ENCODE measurements at places on chromosomes 6 and 20.
A peak's percentile ranks its signal among the peaks of the same experiment; 100 is the strongest.

- DNase-seq: no peak
Measured at GRCh38 chr6:45377043-45377553, 636 bp downstream of the SUPT3H start.

DNA sequence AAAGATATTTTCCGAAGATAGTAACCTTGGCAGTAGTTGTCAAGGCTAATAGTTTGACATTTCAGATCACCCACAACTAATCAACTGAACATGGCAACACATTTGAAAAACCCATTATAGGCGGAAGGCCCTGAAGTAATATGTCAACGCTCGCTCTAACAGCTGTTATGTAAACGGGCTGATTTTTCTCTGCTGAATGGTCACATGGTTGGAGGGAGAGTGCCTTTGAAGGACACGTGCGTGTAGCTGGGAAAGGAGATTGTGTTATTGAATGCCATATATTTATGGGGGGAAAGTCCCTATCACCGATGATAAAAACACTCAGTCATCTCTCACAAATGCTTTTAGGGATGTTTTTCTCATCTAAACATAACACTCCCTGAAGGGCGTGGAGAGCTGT, 160.0 kb upstream of the RALGAPA2 start:
- no peak for DNase-seq

DNA sequence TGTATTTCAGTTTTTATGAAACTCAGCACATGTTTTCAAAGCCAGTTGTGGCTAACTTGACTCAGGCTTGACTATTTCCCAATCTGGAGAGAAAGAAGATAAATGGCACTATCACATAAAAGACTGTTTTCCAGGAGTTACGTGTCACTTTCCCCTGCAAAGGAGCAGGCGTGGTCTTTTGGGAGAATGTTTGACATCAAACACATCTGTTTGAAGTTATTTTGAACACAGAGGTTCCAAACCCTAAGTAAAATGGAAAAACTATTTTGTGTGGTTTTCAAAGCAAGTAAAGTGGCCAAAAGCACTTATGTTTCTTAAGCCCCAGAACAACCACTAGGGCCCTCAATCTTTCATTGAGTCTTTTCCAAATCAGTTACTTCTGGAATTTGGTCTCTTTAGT, 89.7 kb downstream of the FOXF2 start:
- peak; percentile 94 for DNase-seq

GRCh38 chr6:157460182-157460999, 79.4 kb downstream of the ZDHHC14 start:
- DNase-seq: no peak

DNA sequence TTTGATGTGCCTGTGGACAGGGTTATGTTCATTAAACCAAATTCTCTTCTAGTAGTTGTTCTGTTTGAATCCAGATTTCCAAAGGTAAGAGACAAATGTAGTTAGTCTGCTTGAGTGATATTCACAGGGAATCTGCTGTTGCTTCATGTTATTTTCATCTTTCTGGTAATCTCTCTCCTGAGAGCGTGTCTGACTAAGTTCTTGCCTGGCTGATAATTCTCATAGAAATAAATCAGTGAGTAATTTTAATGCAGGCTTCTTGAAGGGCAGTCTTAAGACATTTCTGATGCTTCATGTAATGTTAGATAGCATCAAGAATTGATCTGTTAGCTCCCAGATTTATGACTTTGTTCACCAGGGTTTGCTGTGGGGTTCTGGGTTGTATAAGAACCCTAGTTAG, 54.2 kb downstream of the CTNNBL1 start:
- no peak for DNase-seq

DNA sequence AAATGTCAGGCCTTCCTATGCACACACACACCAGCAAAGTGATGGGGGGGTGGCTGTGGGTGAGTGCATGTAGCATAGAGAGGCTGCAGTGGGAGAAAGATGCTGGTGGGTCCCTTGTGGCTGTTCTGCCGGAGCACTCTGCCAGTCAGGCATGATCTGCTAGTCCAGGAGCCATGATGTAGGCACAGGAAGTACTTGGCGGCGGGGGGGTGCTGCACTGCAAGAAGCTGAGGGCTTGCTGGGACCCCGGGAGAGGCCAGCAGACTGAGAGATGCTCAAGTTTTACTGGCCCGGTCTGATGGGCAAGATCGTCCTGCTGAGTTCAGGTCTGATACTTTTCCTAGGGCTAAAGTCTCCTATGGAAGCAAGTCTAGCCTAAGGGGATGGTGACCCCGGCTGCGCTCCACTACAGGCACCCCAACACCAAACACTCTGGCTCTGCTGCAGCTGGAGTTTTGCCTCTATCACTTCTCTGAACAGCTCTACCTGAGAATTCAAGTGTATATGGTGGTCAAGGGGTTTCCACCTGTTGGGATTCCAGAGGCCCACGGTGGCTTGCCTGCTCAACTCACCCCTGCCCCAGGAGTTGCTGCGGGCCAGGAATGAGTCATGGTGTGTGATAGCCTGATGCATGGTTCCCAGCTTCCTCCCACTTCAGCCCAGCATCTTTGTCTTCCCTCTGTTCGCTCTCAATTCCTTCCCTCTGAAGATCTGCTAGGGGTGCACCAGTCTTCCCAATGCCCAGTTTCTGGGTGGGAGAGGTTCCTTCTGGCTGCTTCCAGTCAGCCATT, 971.8 kb upstream of the ADGRB3 start:
- no peak for DNase-seq

DNA sequence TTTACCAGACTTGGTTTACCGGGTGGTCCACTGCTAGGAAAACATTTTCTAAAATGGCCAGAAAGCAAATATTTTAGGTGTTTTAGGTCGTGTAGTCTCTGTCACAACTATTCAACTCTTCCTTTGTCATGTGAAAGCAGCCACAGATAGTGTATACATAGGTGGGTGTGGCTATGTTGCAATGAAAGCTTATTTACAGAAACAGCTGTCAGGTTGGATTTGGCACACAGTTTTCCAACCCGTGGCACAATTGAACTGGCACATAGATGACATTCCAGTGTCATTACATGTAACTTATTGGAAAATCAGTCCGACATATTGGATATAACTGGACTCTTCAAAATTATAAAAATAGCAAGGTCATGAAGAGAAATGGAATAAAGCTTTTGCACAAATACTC, 68.9 kb upstream of the KCNQ5 start:
- no peak for DNase-seq

- DNase-seq: no peak
Measured at GRCh38 chr20:32034581-32035425, 17.2 kb upstream of the HCK start.

DNA sequence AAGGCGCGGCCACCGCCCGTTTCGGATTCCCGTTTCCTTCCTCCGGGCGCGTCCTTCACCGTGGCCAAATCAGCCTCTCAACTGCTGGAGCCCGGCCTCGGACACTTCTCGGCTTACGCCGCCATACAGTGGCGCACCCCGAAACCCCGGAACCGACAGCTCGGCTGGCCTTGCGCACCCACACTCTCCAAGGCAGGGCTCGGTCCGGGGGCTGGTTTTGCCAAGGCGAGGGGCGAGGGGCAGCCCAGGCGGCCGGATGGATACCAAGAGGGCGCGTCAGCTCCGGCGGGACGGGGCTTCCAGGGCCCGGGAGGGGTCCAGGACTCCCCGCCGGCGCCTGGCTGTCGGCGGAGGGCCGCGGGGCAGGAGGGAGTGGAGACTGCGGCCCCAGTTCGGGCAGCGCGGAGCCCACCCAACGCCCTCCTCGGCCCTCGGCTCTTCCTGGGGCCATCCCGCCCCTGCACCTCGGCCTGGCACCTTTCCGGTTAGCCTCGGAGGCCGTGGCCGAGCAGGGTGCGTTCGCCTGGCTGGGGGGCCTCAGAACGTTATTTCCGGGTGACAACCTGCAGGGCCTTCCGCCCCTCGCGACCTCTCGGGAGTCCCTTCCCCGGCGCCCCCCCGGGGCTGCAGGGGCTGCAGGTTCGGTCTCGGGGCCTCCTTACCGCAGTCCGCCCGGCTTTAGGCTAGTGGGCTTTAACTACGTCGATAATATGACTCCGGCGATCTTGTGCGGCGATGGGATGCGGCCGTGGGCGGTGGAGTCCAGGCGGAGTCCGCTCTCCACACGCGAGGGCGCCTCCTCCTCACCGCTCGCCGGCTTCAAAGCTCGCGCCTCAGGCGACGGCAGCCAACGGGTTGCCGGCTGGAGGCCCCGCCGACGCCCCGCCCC, 697 bp upstream of the CEP43 start:
- DNase-seq: no peak

DNA sequence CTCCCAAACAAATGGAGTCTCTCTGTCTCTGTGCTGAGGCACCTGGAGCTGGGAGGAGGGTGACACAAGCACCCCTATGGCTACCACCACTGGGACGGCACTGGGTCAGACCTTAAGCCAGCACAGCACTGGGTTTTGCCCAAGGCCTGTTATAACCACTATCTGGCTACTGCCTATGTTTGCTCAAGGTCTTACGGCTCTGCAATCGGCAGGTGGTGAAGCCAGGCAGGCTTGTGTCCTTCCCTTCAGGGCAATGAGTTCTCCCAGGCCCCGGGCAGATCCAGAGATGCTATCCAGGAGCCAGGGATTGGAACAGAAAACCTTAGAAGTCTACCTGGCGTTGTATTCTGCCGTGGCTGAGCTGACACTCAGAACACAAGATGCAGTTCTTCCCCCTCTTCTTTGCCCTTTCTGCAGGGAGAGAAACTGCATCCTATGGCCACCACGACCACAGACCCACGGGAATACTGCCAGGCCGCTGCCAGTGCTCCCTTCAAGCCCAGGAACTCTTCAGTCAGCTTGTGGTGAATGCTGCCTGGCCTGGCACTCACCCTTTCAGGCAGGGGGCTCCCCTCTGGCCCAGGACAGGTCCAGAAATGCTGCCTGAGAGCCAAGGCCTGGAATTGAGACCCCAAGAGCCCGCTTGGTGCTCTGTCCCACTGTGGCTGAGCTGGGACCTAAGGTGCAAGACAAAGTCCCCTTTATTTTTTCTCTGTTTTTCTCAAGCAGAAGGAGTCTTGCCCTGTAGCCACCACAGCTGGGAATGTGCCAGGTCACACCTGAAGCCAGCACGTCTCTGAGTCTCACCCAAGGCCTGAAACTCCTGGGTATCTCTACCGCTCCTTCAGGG, 67.0 kb upstream of the FRMD1 start:
- no peak for DNase-seq

GRCh38 chr20:62361799-62362589, 5.1 kb downstream of the LAMA5 start:
- DNase-seq: no peak

GRCh38 chr6:87196275-87196842, 41.0 kb downstream of the ZNF292 start:
- no peak for DNase-seq

Measured in stromal cell of bone marrow (primary cell).